ENCODE measurements at places on chromosomes 1 and 21. TPM values are rescaled to one million over a fixed set of nuclear protein-coding genes. Genes with fewer than 3 reads are reported as not detected.

CELA2A gene
- not detected for total RNA-seq

IGSF5 gene
- 0.36 TPM for total RNA-seq

GNG12 gene
- total RNA-seq = 166 TPM

RUNX1 gene
- 62.6 TPM for total RNA-seq

PDIK1L gene
- total RNA-seq = 4.1 TPM

KLF17 gene
- total RNA-seq = not detected

CFHR3 gene
- not detected for total RNA-seq

CRNN gene
- not detected for total RNA-seq

PLEKHN1 gene
- 0.65 TPM for total RNA-seq

GPR37L1 gene
- total RNA-seq = not detected

BCAN gene
- total RNA-seq = not detected

UTP11 gene
- total RNA-seq = 45.3 TPM
